ENCODE measurements at places on chromosomes 1 and 21.

DNA sequence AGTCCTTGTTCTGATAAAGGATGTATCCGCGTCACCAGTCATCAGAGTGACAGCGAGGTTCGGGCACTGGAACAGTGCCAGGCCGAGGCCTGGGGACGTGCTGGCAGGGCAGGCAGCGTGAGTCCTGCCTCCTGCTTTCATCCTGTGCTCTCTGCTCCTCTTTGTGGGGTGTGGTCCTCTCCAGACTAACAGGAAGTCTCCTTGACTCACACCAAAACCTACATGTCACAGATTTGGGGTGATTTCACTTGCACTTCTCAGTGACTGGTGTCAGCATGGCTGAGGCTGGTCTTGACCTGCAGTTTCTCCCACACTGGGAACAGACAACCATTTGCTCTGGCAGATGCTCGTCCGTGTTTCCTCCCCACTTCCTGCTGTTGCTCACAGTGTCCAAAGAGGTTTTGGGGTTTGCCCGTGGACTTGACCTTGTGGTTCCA, 8.8 kb upstream of the NLRP3 start:
- peak; percentile 55 for DNase-seq

DNA sequence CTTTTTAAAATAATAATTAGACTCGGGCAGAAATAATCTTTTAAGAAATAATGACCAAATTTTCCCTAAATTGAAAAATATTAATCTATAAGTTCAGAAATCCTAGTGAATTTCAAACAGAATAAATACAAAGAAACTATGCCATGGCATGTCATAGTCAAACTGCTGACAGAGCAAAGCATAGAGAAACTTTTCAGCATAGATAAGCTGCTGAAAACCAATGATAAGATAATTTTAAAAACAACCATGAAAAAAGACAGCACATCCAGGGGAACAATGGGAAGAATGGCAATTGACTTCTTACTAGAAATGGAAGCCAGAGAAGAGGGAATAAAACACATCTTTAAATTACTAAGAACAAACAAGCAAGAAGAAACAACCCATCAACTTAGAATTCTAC, 19.8 kb downstream of the CD1D start:
- no peak for DNase-seq

DNA sequence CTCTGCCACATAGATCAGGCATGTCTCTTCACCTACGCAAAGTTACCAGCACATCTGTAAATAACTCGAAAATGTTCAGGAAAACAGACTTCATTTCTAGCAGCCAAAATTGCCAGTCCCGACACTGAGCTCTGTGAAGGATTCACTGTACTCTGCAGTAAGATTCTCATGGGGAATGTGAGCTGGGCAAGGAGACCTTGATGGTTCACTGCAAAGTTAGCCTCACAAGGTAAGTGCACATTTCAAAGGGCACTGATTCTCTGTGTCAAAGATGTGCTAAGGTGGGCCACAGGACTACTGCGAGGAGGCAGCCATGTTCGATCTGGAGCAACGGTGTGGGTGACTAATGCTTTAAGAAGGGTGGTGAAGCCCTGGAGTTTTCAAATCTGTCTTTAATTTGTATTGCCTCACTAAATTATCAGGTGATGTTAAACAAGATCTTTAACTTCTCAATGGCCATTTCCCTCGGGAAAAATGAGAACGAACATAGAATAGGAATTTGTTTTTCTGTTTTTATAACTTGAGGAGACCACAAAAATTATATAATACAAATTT, 25.2 kb downstream of the STPG1 start:
- DNase-seq = no peak

- no peak for DNase-seq
These were observed 12.6 kb downstream of the AGTRAP start for GRCh38 chr1:11748294-11749202.

GRCh38 chr1:33127001-33127823, 46.3 kb downstream of the AZIN2 start:
- peak; percentile 99 for DNase-seq

DNA sequence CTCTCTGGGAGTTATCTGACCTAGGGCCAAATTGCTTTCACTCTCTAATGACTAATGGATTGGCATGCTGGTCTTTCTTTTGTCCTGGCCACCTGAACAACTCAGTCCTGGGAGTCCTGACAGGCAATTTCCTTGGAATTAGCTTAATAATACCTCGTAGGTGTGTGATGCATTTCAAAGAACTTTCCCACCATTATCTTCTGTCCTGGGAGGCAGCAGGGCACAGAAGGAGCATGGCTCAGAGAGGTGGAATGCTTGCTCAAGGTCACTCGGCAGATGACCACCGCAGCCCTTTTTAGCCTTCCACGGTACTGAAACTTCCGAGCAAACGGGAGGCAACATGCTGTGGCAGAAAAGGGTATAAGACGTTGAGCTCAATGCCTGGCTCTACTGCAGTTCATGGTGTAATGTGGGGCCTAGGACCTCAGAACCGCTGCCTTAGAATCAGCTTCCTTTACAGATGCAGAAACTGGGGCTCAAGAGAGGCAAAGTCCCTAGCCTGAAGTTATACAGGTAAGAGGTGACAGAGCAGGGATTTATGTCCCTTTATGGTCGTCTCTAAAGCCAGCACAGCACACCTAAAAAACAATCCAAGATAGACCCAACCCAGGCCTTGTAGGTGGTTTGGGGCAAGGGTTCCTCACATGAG, 3.2 kb downstream of the ID3 start:
- no peak for DNase-seq

- no peak for DNase-seq
These were observed at the start of gene SLAMF1 for GRCh38 chr1:160646711-160647328. Gene SLAMF1, minus strand, starts transcription at chr1:160647044. Its CDS starts 99 bp downstream, at chr1:160646945.

GRCh38 chr1:90534663-90535295, 182.3 kb downstream of the BARHL2 start:
- no peak for DNase-seq

- no peak for DNase-seq
These were observed 2.6 kb downstream of the TUFT1 start for GRCh38 chr1:151542710-151543129.

DNA sequence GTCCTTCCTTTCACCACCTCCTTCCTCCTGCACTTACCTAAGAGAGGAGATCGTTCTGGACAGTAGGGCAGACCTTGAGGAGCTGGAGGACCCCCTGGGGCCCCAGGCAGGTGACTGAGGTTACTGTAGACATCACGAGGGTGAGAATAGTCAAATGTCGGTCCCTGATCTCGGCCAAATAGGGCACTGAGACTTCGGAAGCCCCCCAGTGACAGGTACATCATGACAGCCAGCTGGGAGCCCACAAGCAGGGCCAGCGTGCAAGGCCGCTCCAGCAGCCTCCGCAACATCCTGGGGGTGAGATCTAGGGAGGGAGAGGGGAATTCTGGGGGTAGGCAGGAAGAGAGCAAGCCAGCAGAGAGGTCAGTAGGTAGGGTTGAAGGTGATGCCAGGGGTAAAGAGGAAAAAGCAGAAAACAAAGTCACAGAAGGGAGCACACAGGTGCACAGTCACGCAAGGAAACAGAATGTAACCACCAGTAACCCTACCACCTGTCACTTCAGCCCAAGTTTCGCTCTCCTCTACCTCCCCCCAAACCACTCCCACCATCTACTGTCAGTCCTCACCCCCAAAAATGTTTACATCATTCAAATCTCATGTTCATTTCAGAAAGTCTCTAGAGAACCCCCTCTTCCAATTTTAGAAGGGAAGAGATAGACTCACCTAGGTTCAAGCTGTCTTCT, 1.4 kb downstream of the B4GALT3 start:
- DNase-seq = peak; percentile 15

DNA sequence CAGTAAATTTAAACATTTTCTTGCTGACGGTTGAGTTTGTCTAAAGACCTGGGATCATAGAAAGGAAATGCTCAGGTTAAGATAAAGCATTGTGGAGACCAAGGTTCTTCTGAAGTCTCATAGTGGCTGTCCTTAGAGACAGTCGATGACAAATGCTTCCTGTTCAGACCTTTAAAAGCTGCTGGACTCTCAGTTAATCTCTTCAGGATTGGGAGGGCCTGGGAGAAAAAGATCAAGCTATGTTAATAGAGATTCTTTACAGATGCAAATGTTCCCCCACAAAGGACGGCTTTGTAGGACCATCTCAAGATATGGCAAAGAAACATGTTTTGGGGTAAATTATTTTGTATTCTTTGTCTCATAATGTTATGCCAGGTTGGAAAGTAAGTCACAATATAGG, 124.7 kb upstream of the COL6A1 start:
- DNase-seq = no peak

- DNase-seq = no peak
These were observed 44.1 kb downstream of the ALPL start for GRCh38 chr1:21553116-21553926.

DNA sequence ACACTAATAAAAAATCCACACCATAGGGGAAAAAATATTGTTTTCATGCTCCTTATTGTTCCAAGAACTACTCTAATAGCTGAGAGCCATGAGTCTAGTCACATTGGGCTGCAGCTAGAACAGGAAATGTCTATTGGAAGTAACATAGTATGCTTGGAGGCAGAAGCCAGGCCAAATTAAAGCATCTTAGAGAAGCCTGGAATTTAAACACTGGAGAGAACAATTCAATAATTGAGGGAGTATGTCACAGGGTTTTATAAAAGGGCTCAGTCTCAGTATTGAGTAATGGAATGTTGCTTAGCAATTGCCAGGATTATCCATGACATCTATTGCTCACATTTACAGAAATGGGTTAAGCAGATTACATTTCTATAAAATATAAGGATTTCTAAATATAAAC, 471.3 kb downstream of the LMO4 start:
- no peak for DNase-seq

DNA sequence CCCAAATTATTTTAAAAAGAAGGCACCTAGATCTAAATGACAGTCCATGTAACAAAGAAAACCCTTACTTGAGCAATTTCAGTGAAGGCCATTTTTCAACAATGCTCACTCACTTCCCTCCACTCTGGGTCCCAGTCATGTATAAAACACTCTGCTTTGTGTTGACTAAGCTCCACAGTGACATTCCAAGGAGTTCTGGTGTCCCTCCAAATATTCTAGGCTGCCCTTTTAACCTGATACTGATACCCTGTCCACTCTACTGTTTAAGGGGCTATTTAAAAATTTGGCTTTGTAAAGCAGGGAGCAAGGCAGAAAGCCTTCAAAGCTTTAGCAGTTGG, 73.6 kb downstream of the GNG12 start:
- DNase-seq = no peak

DNA sequence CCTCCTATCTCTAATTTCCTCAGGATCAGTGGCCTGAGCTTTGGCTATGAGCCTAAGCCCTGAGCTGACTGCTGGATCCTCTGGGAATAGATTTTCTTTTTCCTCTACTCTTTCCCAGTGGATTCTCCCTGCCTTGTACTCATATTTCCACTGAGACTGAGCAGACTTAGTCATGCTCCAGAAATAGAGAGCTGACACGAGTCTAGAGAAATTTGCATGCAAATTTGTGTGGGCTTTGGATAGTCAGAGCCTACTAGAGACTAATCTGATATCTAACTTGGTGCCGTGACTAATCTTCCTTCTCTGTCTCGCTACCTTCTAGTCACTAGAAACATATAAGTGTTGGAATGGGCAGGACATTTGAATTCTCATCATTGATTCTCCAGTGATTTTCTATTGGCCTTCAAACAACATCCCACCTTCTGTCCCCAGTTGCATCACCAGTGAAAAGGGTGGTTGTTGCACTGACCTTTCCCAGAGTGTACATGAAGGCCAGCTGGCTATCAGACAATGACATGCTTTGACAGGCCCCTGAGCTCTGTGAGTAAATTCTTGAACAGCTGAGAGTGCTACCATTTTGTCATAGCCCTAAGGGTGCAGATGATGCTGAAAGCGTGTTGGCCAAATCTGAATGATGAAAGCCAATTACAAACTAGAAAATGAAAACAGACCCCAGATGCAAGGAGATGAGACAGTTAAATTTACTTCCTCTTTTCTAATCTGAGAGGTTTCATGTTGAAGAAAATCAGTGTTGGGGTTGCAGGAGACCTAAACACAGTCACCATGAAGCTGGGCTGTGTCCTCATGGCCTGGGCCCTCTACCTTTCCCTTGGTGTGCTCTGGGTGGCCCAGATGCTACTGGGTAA, at the start of gene FCRLA:
FCRLA (plus strand) TSS at position 748 of the 866 bp plus-strand sequence; CDS start at position 784, 36 bp downstream.
- DNase-seq = no peak

- DNase-seq = no peak
These were observed 6.0 kb upstream of the AGPAT3 start for GRCh38 chr21:43858806-43859648.

DNA sequence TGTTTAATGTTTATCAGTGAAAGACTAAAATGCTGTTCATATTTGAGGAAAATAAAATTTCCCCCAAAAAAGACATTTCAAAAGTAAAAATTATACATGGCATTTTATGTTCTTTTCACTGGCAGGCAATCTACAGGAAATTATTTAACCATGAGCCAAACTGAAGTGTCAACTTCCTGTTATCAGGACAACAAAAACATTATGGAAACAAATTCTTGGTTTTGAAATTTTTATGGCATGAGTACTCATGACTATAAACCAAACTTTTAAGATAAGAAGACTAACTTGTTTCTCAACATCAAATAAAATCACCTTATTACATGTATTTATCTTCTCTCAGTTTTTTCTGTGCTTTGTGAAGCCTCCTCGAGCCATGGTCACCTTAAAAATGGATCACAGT, 698.6 kb downstream of the LTN1 start:
- DNase-seq = no peak

DNA sequence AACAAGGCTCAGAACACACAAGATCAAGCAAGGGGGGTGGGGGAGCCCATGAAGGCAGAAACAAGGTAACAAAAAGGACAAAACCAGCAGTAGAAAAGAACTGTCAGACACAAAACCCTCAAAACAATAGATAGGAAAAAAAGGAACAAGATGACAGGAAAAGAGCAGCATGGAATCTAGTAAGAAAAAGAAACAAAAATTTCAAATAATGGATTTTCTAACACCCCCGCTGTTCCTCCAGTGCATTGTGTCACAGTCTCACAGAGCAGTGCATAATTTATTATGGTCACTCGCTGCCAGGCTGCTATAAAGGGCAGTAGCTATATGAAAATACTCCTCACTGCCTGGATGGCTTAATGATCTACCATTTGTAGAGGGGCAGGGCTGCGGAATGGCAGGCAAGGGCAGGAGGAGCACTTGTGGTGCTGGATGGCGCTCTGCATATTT, 567.9 kb downstream of the DPYD start:
- no peak for DNase-seq

GRCh38 chr1:223289621-223290020, 74.4 kb downstream of the SUSD4 start:
- no peak for DNase-seq

DNA sequence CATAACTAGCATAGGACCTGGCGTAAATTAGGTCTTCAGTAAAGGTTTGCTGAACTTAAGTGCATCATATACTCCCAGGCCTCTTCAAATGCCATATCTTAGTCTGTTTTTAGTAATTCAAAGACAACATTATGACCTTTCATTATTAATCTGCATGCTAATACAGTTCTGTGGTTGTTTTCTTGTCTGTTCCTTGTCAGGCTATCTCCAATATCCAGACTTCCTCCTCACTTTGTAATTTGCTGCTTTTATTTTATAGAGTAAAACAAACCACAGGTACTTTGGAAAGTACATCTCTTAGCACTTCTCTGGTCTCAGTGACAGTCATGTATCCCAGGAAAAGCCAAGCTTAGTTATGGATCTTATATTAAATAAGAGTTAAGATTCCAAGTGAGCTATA, 65.1 kb upstream of the BMP8A start:
- no peak for DNase-seq

Data from left cardiac atrium (tissue), 4 donors.